ENCODE measurements at places on chromosomes 12 and 14.
A peak's percentile ranks its signal among the peaks of the same experiment; 100 is the strongest.

DNA sequence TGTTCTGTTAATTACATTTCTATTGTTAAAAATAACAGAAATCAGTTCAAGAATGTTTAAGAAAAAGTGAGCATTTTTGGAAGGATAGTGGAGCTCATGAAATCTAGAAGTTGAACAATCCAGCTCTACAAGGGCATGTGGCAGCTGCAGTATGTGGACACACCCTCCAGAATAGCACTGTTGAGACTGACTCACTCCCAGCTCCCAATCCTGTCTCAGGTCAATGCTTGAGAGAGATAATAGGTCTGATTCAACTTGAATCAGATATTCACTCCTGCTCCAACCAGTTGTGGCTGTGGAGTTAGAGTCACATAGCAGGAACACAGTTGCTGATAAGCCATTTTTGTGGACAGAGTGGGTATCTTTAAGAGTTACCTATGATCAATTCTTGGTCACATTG is 113.0 kb upstream of the NTF3 start:
- DNase-seq, result no peak

DNA sequence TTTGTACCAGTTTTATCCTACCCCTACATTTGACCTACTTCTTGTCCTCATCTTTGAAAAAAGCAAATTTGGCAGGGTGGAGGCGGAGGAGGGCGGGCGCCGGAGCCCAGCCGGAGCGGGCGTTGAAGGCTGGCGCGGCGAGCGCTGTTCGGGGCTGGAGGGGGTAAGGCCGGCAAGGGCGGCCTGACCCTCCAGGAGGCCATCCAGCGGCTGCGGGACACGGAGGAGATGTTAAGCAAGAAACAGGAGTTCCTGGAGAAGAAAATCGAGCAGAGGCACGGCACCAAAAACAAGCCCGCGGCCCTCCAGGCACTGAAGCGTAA is 27.2 kb downstream of the FBXO34 start:
- no peak for DNase-seq

DNA sequence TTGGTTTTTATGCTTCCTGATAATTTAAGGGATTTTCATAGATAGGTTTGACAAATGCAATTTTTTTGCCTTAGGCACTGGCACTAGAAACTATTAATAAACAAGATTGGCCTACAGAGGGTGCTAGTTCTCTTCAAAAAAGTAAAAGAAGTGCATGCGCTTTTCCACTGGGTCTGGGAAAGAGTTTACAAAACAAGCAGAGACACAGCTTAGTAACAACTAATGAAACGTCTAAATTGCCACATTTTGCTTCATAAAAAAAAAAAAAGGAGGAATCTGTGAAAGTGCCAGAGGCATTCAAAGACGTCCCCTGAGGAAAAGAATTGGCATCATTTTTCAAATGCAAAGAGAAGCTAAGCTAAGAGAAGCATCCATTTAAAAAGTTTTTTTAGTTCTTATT is 58.3 kb upstream of the EEA1 start:
- DNase-seq, result peak; percentile 67

GRCh38 chr12:23585156-23585781 is 364.2 kb downstream of the SOX5 start:
- no peak for DNase-seq

- DNase-seq, result no peak
Observed at GRCh38 chr12:66189889-66190288, 875 bp downstream of the IRAK3 start.

GRCh38 chr14:102150744-102151143 is 11.0 kb downstream of the WDR20 start:
- no peak for DNase-seq

DNA sequence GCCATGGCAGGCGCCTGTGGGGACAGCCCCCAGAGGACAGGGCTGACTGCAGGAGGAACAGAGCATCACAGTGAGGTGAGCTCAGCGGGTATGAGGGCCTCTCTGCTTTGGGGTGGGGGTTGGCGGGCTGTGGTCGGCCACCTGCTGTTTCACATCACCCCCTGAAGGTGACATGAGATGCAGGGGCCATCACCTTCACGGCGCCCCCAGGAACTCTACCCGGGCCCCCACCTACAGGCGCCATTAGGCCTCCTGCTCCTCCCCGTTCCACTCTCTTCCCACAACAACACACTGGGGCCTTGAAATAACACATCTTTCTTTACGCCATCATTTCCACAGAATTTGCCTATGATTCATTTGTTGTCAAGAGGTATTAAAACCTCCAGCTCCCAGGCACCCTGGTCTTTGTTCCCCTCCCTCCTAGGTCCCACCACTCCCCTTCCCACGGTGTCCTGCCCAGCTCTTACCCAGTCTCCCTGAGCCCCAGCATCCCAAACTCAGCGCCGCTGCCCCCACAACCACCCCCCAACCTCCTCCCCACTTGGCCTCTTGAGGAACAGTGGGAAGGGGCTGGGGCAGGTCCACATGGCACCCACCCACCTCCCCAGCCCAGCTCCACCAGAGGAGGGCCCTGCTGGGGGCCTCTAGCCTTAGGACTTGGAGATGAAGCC is 12.7 kb upstream of the HDAC7 start:
- no peak for DNase-seq
